ENCODE measurements at places on chromosomes 16 and 17.
A peak's percentile ranks its signal among the peaks of the same experiment; 100 is the strongest.

DNA sequence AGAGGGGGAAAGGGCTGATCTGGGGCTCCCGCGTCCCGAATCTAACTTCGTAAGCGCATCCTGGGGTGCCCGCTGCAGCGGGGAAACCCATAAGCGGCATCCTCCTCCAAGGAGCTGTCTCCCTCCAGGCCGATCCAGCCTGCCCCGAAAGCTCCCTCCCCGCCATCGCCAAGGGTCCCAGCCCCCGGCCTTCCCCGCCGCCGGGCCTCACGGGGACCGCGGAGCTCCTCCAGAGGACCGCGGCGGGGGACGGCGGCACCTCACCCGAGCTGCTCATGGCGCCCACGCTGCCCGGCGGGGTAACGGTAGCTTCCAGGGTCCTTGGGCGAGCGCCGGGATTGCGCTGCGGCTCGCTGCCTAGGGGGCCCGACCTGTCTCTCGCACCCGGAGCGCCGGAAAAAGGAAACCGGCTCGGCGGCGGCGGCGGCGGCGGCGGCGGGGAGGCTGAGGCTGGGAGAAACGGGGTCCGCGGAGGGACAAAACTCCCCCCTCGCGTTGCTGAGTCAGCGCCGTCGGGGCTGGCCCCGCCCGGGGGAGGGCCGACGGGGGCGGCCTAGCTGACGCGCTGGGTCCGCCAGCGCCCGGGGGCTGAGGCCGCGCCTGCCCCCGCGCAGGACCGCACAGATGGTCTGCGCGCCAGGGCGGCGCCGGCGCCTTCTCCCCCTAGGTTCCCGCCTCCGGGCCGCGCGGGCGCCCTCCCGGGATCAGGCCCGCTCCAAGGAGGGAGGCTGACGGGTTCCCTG, at the start of gene BLMH:
TSS of gene BLMH (minus strand) at position 402 of the 743 bp plus-strand sequence. CDS start at position 277, 125 bp downstream.
- peak; percentile 30 for DNase-seq

DNA sequence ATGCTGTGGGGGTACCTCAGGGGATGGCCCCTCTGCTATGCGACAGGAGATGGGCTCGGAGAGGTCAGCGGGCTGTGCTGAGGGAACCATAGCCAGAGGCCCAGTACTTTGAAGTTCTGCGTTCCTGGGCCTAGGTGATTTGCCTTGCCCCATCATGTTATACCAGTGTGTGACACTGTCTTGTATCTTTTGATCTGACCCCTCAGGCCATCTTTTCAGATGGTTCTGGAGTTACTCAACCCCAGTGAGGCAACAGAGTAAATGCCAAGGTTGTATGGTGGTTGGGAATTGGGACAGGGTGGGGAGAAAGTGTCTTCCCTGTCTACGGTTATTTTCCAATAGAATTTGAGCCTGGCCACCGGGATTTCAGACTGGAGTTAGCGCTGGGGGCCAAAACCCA, 8.5 kb downstream of the MSI2 start:
- DNase-seq, result no peak

- DNase-seq, result no peak
Observed at GRCh38 chr17:61015966-61016365, 338.3 kb downstream of the BCAS3 start.

- DNase-seq, result no peak
Observed at GRCh38 chr17:40174514-40174913, 2.8 kb upstream of the RAPGEFL1 start.

- no peak for DNase-seq
Observed at GRCh38 chr17:49496867-49497147, 1.7 kb downstream of the NGFR start.

DNA sequence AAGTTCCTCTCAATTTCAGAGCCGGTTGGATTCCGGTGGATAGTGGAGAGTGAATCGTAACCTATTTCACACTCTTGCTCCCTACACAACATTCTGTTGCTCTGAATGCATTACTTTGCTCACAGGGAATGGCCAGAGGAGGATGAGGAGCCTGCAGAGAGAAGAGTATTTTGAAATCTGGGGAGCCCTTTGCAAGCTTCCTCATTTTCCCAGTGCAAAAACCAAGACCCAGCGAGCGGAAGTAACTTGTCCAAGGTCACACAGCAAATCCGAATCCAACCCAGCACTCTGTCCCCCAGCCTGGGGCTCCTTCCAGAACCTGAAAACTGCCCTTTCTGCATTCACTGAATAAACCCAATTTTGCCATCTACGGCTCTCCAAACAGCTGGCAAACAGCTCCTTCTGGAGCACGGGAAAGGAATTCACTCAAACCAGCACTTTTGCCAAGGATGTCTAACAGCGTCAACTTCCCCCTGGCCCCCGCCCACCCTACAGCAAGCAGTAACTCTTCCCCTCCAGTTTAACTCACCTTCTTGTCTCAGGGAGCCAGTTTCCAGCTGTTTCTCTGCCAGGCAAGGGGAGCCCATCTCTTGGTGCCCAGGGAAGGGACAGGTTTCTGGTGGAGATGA, 557 bp downstream of the KCNG4 start:
- no peak for DNase-seq

DNA sequence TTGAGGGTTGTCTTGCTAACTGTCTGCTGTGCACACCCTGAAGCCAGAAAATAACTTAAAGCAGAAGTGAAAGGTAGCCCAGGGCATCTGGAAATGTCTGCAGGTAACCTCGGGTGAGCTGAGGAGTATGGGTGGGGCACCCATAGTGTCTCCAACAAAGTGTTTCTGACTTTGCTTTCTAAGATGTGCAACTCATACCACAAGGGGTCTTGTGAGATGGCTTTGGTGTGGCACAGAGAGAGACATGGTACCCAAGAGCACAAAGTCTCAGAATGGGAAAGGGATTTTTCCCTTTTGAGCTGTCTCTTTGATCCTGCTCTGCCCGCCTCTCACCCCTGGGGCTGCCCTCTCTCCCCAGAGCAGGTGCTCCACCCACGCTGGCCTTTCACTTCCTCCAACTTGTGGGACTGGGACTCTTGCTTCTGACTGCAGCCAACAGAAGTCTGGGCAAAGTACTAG, 6.9 kb downstream of the CHD9 start:
- no peak for DNase-seq

GRCh38 chr16:65832679-65833078, 533.8 kb upstream of the CDH5 start:
- no peak for DNase-seq

DNA sequence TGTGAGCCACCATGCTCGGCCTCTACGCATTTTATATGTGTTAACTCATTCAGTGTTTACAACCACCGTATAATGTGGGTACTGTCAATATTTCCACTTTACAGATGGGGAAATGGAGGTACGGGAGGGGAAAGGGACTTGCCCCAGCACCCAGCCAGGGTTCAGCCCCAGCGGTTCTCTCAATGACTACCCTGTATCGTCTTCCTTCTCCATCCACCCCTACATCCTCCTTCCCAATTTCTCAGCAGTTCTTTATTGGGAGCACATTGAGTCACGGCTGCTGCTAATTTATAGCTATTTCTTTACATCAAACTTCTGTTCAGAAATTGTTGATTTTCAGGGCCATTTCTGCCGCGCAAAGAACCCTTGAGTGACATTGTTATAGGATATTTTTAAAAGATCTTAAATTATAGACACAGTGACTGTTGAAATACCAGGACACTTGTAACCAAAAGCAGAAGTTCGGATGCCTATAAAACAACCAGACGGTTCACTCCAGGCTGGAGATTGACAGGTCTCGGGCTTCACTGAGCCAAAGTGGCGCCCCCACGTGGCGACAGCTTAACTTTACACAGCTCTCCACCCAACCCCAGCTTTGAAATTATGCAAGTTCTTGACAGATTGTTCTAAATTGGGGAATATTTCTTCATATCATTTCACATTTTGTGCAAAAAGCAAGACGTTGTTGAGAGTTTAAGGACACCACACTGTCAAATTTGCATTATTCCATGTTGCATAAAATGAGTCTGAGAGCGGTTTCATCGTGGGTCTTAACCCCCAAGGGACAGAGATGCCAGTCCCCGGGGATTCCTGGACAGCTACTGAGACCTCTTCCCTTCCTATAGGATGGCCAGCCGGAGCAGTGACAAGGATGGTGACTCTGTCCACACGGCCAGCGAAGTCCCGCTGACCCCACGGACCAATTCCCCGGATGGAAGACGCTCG, 11.8 kb downstream of the SYT17 start:
- no peak for DNase-seq

- no peak for DNase-seq
Observed at GRCh38 chr16:20944861-20945574, 44.4 kb downstream of the LYRM1 start.

DNA sequence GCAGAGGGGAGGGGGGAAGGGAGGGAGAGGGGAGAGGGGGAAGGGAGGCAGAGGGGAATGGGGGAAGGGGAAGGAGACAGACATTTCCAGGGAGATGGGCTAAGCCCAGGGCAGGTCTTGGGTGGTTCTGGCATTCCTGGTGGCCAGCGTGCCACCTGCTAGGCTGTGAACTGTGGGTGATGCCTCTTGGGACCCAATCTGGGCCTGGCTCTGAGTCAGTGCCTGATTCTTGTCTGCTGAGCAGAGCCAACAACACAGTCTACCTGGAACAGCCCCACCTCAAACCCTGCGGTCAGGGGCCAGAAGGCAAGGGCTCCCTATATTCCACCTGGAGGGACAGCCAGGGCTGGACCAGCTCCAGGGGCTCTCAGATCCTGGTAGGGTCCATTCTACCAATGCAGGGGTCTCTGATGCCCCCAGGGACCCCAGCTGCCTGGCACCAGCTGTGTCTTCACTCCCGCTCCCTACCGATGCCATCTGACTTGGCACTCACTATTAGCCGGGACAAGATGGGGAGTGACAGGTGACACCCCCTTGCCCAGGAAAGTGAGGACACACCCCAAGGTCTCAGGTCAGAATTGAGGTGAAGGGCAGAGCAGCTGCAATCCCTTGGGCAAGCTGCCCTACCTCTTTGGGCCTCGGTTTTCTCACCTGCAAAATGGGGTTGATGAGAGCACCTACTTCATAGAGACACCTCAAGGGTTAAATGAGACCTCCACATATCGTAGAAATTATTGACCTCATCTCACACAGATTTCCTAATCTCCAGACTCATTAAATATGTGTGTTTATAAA, 87.2 kb downstream of the LITAF start:
- no peak for DNase-seq

DNA sequence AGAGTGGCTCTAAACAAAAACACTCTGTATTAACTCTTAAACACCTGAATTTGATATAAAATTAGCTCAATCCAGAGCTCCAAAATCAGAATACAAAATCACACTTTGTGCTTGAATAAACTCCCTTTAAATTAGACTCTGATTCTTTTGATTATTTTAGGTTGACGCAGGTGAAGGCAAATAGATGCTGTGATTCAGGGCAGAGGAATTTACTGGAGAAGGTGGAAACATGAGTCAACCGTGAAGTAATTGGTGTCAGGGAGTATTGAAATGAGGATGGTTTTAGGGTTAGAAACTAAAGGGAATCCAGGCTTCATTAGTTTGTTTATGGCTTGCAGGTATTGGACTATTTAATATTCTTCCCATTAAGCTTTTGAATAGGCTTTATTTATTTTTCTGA, 37.1 kb upstream of the TEKT1 start:
- no peak for DNase-seq

DNA sequence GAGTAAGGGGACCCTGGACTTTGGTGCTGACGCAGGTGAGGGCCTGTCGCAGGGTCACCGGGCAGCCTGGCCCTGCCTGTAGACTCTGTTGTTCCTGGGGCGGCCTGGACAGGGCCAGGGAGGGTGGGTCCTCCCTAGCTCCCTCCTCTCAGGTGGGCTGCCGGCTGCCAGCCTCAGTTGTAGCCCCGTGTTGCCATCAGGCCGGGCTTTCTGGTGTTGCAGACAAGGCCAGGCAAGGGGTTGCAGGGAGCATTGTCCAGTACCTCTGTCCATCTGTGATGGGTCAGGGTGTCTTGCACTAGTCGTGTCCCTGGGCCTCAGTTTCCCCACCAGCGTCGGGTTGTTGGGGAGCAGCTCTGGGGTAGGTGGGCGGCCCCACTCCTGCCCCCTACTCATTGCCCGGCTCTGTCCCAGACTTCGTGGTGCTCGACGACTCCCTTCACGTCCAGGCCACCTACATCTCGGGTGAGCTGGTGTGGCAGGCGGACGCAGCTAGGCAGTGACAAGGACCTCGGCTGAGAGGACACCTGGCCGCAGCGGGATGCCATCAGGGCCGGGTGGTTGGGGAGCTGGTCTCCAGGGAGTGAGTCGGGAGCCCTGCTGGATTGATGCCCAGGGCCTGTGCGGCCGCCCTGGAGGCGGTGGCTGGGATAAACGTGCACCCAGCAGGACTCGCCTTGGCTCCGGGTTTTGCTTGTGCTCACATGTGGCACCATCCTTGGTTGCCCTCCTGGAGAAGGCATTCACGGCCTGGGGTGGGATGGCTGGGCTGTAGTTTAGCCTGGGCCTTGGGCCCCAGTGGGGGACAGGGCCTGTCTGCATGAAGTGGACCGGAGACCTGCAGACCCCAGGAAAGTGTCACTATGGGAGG, 1.9 kb downstream of the CEMP1 start:
- DNase-seq, result no peak

DNA sequence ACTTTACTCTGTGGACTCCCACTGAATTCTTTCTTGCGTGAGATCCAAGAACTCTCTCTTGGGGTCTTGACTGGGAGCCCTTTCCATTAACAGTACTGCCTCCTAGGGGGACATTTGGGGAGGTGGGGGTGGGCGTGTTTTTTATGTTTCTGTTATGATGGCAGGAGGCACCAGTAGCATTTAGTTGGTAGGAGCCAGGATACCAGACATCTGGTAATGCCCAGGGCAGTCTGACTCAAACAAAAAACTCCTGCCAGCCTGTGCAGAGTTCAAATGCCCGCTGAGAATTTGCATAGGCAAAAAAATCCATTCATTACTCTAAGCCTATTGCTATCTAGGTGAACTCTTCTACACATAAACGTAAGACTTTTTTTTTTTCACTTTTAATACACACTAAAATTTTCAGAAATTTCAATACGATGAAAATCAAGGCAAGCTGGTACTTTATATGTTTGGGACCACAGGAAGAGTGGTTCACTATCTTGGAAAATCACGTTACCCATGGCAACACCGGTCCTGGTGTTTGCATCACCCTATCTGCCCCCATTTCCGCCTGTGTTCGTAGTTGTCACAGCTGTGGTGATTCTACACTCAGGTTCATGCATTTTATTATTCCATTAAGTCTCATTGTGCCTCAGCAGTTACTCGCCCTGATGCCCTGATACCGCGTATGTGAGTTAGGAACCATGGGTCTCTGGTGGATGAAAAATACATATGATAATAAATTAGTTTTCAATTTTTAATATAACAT, 121.1 kb upstream of the XYLT1 start:
- no peak for DNase-seq

DNA sequence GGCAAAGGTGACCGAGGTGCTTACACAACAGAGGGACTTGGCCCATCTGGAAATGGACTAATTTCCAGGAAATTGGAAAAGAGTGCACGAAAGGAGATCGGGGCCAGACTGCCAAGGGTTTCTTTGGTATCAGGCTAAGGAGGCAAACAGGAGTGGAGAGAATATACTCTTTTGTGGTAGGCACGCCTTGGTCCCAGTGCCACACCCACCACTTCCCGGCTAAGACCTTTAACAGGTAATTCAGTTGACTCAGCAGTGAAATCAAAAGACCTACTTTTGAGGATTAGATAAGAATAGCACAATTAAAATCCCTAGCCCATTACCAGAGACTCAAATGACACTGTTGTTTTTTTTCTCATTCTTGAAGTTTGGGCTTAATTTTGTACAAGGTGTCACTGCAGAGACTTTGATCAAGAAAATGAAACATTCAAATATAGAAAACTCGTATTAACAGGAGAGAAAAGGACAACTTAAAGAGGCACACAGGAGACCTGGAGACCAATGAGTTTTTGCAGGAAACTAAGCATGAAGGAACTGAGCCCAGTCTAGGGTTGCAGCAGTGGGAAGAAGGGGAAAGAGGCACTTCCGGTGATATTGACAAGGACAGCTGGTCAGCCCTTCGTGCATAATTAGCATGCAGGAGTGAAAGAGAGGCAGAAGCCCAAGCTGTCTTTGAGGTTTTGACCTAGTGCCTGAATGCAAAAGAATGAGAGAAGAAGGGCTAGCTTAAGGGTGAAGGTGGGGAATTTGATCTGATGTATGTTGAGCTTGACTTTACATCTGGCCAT, 265.5 kb upstream of the CCL2 start:
- DNase-seq, result no peak

Measured in SHP77 treated with DMSO at 0.1 percent for 48 hours (cell line).